Activated T-cell treated with anti-CD3 and anti-CD28 coated beads, Interleukin-2, amount 50 U/mL, for 72 hours (primary cell): ENCODE measurements at places on chromosomes 7 and 10. TPM values are rescaled to one million over a fixed set of nuclear protein-coding genes. Genes with fewer than 3 reads are reported as not detected.
A peak's percentile ranks its signal among the peaks of the same experiment; 100 is the strongest.

- DNase-seq = peak; percentile 78
Measured at GRCh38 chr10:6583447-6583846, 3.4 kb upstream of the PRKCQ start.

- no peak for DNase-seq
Measured at GRCh38 chr10:88389456-88389855, 193.7 kb downstream of the RNLS start.

DNA sequence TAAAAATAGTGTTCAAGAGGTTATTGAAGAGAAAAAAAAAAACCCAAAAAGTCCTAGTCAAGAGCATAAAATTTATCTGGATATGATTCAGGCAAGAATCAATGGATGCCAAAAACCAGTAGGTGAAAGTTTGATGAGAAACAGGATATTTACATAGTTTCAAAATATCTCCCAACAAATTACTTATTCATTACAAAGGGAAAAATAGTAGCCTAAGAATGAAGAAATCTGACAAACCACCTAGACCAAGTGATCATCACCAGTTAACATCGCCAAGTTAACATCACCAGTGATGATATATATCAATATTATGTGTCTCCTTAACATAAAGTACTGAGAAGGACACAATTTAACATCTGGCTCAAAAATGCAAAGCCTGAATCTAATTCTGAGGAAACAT is 85.2 kb downstream of the RNLS start:
- no peak for DNase-seq

GRCh38 chr10:53491774-53492173 is 719.2 kb upstream of the MBL2 start:
- no peak for DNase-seq

DNA sequence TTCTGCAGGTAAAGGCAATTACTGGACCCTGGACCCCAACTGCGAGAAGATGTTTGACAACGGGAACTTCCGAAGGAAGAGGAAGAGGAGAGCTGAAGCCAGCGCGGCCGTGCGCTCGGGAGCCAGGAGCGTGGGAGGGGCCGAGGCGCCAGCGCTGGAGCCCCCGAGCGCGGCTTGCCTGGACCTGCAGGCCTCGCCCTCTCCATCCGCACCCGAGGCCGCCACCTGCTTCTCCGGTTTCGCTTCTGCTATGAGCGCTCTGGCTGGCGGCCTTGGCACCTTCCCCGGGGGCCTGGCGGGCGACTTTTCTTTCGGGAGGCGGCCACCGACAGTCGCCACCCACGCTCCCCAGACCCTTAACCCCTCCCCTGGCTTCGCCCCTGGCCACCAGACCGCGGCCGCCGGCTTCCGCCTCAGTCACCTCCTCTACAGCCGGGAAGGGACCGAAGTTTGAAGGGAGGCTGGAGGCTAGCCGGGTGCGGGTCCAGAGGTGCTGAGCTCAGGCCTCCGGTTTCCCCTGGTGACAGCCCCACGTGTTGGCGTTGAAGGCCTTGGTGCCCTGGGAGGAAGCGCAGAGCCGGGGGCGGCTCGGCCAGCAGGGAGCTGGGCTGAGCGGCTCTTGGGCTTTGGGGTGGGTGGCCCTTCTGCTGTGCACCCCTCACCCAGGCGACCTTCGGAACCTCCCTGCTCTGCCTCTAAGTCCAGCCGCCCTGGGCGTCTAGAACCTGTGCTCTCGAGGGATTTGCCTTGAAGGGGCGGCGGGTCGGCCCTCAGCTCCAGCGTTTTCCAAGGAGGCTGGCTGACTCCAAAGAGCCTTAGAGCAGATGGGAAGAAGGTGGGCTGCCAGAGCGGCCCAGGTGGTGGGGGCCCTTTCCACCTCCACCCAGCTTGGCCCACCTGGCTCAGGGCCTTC is 1.8 kb downstream of the FOXI2 start:
- DNase-seq = no peak

- no peak for DNase-seq
Measured at GRCh38 chr10:127162841-127163240, 33.5 kb downstream of the INSYN2A start.

GRCh38 chr7:146528581-146528980 is 412.0 kb downstream of the CNTNAP2 start:
- no peak for DNase-seq

- no peak for DNase-seq
Measured at GRCh38 chr7:36315309-36315944, 74.2 kb upstream of the ANLN start.

DNA sequence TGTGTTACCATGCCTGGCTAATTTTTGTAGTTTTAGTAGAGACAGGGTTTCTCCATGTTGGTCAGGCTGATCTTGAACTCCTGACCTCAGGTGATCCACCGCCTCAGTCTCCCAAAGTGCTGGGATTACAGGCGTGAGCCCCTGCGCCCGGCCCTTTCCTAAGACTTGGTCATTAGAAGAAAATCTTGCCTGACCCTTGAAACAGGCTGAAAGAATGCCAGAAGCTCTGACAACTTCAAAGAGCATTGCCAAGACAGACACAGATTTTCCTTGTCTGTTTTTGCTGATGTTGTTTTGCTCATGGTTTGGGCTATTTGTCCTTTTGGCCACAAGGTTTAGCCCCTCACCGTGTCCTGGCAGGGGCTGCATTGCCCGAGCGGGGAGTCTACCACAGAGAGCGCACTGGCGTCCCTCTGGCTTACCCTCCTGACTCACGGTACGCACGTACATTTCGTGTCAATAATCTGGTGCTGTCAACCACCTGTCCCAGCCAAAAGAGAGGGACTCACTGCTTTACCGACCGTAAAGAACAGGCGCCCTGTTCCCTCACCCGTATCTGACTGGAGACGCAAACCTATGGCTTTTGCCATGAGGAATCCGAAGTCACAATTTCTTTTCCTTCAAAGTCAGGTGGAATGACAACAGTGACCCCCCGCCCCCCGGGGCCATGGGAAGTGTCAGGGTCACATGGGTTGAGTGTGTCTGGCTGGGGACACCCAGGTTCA is 10.1 kb upstream of the INPP5A start:
- DNase-seq = no peak

GRCh38 chr10:3438606-3439005 is 266.0 kb upstream of the PITRM1 start:
- DNase-seq = no peak

SFTPD gene
- not detected for total RNA-seq

- no peak for DNase-seq
Measured at GRCh38 chr10:1048349-1048731, 579 bp downstream of the IDI1 start.

DNA sequence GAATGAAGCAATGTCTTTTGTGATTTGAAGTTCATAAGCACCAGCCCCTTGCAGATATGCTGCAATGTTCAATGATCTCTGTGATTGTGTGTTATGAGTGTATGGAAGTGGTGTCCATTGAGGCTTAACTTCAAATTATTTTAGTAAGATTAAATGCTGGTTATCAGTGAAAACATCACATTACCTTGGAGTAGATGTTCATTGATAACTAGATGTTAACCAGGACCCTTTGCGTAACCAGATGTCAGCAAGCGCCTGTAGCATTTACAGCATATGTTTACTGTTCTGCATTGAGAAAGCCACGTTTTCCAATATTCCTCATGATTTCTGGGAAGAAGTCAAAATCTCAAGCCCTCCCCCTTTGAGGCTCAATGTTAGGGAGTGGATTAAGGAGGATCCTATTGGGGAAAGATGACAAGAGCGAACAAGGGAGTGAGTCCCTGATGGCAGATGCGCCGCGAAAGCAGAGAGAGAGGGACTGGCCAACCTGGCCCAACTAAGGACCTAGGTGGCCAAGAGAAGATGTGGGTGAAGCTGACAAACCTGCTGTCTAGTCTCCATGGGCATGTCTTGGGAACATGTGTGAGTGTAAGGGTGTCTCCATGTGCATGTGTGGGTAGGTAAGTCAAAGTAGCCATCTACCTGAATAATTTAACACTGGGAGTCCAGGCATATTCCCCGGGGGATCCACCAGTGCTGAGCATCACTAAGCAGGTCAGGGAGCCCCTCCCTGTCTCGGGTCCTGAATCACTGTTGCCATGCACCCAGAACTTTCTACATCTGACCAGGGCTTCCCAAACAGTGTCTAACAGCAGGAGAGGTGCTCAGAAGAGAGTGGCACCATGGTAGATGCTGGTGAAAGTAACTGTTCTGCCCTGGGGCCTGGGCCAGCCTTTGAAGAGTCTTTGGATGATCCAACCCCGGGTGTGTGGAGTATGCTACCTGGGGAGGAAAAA is 141.6 kb upstream of the GDF10 start:
- no peak for DNase-seq

GRCh38 chr7:136251826-136252225 is 274.7 kb upstream of the MTPN start:
- no peak for DNase-seq

DNA sequence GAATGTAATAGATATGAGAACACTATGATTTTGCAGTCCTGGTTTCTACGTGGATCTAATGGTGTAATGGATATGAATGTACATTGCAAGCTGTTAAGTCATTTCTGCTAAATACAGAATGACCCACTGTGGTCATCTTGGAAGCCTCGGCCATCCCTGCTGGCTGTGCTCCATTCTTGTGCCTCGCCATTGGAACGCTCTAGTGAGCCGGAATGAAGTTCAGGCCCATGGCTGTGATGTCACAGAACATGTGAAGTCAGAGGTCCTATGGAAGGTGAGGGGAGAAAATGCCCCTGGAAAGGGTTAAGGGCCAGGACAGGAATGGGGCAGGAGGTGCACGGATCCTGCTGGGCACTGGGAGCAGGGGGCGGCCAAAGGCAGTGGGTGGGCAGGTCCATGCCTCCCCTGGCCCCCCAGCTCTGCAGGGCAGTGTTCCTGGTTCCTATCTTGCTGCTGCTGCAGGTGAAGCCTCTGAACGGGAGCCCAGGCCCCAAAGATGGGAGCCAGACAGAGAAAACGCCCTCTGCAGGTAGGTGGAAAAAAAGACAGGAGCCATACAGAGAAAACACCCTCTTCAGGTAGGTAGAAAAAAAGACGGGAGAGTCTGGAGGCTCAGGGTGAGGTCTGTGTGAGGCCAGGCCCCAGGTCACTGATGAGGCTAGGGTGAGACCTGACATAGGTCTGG is at the start of gene LLCFC1:
Gene LLCFC1, plus strand, starts transcription at position 259 of the 685 bp plus-strand sequence. Its CDS starts 138 bp downstream, at position 397.
- DNase-seq = no peak

DNA sequence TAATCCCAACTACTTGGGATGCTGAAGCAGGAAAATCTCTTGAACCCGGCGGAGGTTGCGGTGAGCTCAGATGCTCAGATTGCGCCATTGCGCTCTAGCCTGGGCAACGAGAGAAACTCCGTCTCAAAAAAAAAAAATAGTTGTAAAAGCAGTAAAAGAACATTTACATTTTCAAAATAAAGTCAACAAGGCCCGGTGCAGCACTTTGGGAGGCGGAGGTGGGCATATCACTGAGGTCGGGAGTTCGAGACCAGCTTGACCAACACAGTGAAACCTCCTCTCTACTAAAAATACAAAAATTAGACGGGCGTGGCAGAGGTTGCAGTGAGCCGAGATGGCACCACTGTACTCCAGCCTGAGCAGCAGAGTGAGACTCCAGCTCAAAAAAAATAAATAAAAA is 4.0 kb downstream of the CCAR1 start:
- no peak for DNase-seq

- peak; percentile 55 for DNase-seq
Measured at GRCh38 chr10:30637881-30638467, 8.4 kb upstream of the LYZL2 start.

NPSR1 gene
- not detected for total RNA-seq

DNA sequence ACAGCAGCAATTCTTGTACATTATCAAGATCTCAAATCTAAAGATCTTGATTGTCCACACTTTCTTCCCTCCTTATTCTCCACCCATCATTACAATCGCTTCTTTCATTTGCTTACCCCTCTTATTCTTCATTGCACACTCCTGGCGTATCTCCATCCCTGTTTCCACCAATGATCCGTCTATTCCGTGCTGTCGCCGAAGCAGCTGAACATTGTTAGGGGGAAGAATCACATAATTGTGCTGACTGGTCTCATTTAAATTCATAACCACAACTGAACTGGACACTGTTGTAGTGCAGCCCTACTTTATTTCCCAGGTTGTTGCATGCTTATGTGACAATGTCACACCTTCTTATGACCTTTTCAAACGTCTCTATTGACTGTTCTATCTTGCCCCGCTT is 18.9 kb upstream of the NRP1 start:
- no peak for DNase-seq

GRCh38 chr7:27697861-27698430 is 35.3 kb upstream of the HIBADH start:
- no peak for DNase-seq

DNA sequence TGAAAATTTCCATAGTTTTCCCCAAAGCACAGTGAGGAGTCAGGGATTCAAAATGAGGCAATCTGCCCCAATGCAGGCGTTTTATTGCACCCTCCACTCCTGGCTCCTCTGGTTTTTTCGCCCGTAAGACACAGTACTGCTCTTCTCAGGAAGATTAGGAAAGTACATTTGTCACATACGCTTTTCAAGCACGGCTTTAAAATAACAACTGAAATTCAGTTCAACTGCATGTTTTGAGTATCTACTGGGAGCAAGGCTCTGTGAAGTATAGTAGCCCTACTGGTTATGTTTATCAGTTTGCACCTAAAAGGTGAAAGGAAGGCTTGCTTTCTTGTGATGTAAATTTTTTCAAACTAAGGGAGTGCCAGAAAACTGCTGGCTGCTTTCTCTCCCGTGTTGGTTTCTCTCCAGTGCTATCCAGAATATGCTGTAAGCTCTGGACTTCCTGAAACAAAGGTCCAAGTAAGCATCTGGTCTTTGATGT is 1.9 kb upstream of the SGMS1 start:
- no peak for DNase-seq

PIP gene
- total RNA-seq = not detected

- no peak for DNase-seq
Measured at GRCh38 chr10:89653410-89653869, 8.4 kb upstream of the PANK1 start.

DNA sequence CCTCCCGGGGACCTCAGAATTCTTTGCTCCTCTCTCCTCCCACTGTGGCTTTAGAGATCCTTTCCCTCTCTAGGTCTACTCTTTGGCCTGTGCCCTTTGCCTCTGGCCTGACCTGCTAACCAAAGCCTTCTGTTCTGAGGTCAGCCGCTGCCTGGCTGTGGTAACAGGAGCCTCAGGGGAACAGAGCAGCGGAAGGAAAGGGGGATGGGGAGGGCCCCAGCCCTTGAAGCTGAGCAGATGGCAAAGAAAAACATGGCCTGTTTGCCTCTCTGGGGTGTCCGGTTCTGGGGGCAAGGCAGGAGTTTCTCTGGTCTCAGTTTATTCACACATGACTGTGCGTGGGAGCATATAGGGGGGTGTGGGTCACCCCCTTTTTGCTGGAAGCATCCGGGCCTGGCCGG is 28.2 kb downstream of the COL26A1 start:
- peak; percentile 61 for DNase-seq
